ENCODE measurements at places on chromosomes 2 and 18.
A peak's percentile ranks its signal among the peaks of the same experiment; 100 is the strongest.

DNA sequence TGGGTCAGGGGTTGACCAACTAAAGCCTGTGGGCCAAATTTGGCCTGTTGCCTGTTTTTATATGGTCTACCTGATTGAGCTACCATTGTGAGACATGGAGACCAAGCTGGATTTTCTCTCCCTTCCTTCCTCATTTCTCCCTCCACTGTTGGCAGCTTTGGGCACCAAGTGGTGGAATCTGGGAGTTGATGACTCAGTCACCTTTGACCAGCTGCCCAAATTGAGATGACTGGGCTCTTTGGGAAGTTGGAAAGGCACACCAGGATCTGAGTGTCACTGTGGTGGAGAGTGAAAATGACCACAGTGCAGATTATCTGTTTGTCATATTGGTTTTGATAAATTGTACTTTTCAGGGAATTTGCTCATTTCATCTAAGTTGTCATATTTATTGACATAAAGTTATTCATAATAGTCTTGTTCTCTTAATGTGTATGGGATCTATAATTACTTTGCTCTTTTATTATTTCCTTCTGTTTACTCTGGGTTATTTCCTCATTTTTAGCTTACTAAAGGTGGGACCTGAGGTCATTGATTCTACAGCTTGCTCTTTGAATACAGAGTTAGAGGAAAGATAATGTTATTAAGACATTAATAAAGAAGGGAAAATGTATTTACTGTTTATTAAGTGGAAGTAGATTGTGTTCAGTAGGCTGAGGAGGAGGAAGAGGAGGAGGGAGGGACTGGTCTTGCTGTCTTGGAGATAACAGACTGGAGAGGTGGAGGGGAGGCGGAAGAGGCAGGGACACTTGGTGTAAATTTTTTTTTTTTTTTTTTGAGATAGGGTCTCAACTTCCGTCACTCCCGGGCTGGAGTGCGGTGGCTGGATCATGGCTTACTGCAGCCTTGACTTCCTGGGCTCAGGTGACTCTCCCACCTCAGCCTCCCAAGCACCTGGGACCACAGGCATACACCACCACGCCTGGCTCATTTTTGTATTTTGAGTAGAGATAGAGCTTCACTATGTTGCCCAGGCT is 31.8 kb downstream of the AGFG1 start:
- peaks cover 4% of the 10 kb centered on the region for H3K4me1 ChIP-seq
- H3K4me3 ChIP-seq = no peak overlapping the region
- no peak overlapping the region for H3K27ac ChIP-seq
- DNase-seq = no peak
- H3K36me3 ChIP-seq = no peaks in the 10 kb centered on the region

DNA sequence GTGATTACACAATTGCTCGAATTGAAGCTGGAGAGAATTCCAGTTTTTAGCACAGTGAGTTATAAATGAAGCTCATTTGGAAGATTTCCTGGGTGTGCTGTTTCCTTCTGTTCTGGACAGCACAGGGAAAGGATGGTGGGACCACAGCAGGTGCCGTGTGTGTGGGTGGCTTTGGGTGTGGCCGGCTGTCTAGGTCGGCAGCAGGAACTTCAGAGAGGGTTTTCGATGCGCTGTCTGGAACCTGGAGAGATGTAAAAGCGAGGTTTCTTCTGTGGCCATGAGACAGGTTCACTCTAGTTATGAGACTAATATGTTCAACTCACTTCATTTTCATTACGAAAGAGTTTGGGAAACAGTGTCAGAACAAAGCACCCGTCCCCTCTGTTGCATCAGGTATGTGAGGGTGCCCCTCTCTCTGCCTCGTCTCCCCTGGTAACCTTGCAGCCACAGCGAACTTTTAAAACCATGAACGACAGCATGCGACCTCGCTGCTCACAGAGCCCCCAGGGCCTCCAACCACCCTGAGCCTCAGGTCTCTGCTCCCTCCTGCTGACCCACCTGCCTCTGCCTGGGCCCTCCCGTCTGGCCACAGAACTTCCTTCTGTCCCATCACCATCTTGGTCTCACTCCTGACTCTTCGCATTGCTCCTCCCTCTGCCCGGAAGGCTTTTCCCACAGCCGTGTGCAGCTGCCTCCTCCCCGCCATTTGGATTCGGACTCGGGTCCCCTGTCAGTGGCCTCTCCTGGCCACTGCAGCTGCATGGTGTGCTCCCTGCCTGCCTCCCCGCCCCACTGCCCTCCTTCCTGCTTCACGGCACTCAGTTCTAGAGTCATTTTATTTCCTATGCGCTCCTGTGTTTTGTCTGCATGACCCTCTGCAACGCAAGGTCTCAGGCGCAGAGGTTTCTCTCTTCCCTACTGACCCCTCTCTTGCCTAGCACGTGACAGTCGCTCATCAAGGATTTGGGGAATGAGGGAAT is 151.2 kb downstream of the NDUFA10 start:
- no peak overlapping the region for H3K27ac ChIP-seq
- H3K4me3 ChIP-seq = no peak overlapping the region
- DNase-seq = no peak
- H3K27me3 ChIP-seq = no peaks in the 10 kb centered on the region
- no peaks in the 10 kb centered on the region for H3K36me3 ChIP-seq

DNA sequence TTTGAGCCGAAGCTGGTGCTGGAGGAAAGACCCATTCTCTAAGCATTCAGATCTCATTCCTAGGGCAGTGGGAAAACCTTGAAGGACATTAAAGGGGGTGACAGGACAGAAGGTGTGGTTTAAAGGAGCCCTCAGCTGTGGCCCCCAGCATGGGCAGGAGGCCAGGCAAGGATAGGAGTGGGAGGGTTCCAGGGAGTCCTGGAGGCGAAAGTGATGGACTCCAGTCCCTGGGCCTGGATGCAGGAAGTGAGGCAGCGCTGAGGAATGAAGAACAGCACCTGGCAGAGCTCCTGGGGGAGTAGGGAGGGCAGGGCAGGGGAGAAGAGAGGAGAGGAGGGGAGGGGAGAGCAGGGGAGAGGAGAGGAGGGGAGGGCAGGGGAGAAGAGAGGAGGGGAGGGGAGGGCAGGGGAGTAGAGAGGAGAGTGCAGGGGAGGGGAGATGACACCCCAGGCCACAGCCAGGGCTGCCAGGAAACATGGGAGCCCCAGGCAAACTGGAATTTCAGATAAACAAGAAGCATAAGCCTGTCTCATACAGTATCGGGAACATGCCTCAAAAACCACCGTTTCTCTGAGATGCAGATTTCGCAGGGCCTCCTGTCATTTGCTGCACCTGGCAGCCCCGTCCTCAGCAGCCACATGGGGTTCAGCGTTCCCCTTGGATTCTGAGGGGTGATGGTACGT is 5.7 kb downstream of the RAMP1 start:
- no peaks in the 10 kb centered on the region for H3K36me3 ChIP-seq
- H3K27ac ChIP-seq = peak overlapping the region; percentile 62
- H3K4me3 ChIP-seq = no peak overlapping the region
- peak; percentile 49 for DNase-seq

DNA sequence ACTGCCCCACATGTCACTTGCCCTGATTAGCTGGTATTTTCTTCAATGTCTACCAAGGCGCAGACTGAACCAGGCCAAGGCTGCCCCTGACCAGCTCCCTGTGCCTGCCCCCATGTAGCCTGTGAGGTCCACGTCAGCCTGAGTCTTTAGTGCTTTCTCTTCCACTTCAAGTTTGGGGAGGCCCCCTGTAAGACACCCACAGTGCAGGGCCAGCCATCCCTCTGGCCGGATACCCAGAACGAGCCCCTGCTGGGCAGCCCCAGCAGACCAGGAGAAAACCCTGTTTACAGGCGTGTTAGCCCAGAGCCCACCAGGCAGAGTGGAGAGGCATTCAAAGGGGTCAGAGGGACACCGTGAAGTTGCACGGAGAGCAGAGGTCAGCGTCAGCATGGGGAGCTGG is 92.4 kb downstream of the TFCP2L1 start:
- no peak overlapping the region for H3K4me3 ChIP-seq
- H3K27ac ChIP-seq = no peak overlapping the region
- no peaks in the 10 kb centered on the region for H3K4me1 ChIP-seq
- H3K27me3 ChIP-seq = no peaks in the 10 kb centered on the region
- no peak for DNase-seq
- no peaks in the 10 kb centered on the region for H3K36me3 ChIP-seq

GRCh38 chr18:7579918-7580542 is 12.9 kb downstream of the PTPRM start:
- peaks cover 4% of the 10 kb centered on the region for H3K4me1 ChIP-seq
- no peak overlapping the region for H3K27ac ChIP-seq
- no peak overlapping the region for H3K4me3 ChIP-seq
- H3K36me3 ChIP-seq = no peaks in the 10 kb centered on the region
- no peak for DNase-seq

- no peaks in the 10 kb centered on the region for H3K4me1 ChIP-seq
- H3K4me3 ChIP-seq = no peak overlapping the region
- H3K36me3 ChIP-seq = no peaks in the 10 kb centered on the region
- no peaks in the 10 kb centered on the region for H3K27me3 ChIP-seq
- H3K27ac ChIP-seq = no peak overlapping the region
Observed at GRCh38 chr2:114436329-114436728, 6.1 kb upstream of the DPP10 start.

GRCh38 chr2:236688157-236688556 is 118.5 kb downstream of the ACKR3 start:
- H3K36me3 ChIP-seq = no peaks in the 10 kb centered on the region
- H3K27ac ChIP-seq = no peak overlapping the region
- H3K4me3 ChIP-seq = no peak overlapping the region
- H3K4me1 ChIP-seq = no peaks in the 10 kb centered on the region

GRCh38 chr18:62335494-62335893 is 10.4 kb downstream of the TNFRSF11A start:
- H3K27ac ChIP-seq = no peak overlapping the region
- no peaks in the 10 kb centered on the region for H3K4me1 ChIP-seq
- no peak overlapping the region for H3K4me3 ChIP-seq
- H3K36me3 ChIP-seq = no peaks in the 10 kb centered on the region

DNA sequence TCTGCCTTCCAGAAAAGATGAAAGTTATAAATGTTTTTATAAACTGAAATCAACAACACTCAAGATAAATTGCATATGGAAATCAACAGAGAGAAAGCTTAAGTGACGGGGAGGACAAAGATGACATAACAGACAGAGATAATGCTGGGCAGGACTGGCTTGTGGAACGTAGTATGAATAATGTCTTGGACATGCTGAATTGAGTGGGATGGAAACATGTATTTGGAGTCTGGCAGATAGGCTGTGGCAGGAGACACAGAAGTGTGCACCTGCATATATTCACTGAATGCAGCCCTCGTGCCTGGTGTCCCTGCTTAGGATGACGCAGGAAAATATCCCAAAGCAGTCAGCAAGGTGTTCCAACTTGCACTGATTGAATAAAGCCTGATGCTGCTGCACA is 318.2 kb downstream of the CBLN2 start:
- no peak overlapping the region for H3K27ac ChIP-seq
- no peak overlapping the region for H3K4me3 ChIP-seq
- H3K36me3 ChIP-seq = no peaks in the 10 kb centered on the region

GRCh38 chr2:14577843-14578242 is 54.7 kb upstream of the LRATD1 start:
- no peak overlapping the region for H3K4me3 ChIP-seq
- no peak for DNase-seq
- no peaks in the 10 kb centered on the region for H3K4me1 ChIP-seq
- H3K36me3 ChIP-seq = no peaks in the 10 kb centered on the region
- no peak overlapping the region for H3K27ac ChIP-seq
- no peaks in the 10 kb centered on the region for H3K27me3 ChIP-seq

- H3K27me3 ChIP-seq = no peaks in the 10 kb centered on the region
- no peak for DNase-seq
- H3K4me1 ChIP-seq = no peaks in the 10 kb centered on the region
- no peak overlapping the region for H3K27ac ChIP-seq
- no peak overlapping the region for H3K4me3 ChIP-seq
- H3K36me3 ChIP-seq = no peaks in the 10 kb centered on the region
Observed at GRCh38 chr2:118880501-118880900, 33.1 kb upstream of the EN1 start.

DNA sequence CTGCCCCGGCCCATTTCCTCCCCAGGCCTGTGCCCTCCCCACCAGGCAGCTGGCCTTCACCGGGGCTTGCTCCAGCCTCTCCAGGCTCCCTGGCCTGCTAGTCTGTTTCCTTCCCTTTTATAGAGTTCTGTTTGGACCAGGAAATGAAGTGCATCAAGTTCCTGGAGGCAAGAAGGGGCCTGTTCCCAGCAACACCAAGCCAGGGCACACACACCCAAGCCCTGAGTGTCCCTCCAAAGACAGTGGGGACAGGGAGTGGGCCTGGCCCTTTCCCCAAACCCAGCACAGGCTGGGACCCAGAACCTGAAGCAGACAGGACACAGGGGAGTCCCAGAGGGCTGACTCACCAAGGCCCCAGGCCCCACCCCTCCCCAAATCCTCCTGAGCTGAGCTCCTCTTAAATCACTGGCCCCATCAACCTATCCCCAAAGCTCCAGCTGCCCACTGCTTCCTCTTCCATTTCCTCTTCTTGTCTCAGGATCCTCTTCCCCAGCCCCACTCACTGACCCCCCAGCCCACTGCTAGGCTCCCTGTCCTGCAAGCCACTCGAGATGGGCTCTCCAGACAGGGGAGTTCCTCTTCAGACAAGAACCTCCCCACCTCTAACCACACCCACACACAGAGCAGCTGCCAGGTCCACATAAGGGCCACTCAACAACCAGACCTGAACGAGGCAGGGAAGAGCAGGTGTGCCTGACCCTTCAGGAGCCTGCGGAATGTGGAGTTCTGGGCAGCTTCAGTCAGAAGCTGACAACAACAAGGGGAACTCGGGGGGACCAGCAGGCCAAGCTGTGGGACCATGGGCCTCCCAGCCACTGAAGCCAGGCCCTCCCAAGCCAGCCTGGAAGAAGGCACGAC is 74.2 kb downstream of the TNS1 start:
- peak; percentile 51 for DNase-seq
- no peak overlapping the region for H3K4me3 ChIP-seq
- no peaks in the 10 kb centered on the region for H3K36me3 ChIP-seq

GRCh38 chr2:109102588-109103233 is 26.3 kb upstream of the SH3RF3 start:
- DNase-seq = no peak
- H3K36me3 ChIP-seq = no peaks in the 10 kb centered on the region
- no peaks in the 10 kb centered on the region for H3K4me1 ChIP-seq
- H3K27ac ChIP-seq = no peak overlapping the region

GRCh38 chr2:106095478-106096298 is 98.4 kb downstream of the UXS1 start:
- no peaks in the 10 kb centered on the region for H3K27me3 ChIP-seq
- no peaks in the 10 kb centered on the region for H3K36me3 ChIP-seq
- no peak overlapping the region for H3K27ac ChIP-seq

DNA sequence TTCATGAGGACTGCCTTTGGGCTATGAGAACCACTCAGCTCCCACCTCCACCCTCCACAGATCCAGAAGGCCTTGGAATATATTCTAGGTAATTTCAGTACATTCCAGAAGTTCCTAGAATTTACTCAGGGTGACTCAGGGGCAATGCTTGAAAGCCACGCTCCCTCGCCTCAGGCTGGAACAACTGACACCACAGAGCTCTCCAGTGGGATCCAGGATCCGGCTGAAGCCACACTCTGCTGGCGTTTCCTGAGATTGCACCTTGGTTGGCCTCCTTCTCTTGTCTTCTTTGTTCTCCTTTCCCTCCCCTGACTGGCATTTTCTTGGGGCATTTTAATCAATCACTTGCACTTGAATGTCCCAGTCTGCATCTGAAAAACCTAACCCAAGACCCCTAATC is 92.6 kb upstream of the KCNE4 start:
- H3K27ac ChIP-seq = no peak overlapping the region
- no peaks in the 10 kb centered on the region for H3K36me3 ChIP-seq
- no peaks in the 10 kb centered on the region for H3K27me3 ChIP-seq
